ENCODE measurements at places on chromosomes 6 and 20.

- DNase-seq = no peak
Measured at GRCh38 chr6:6923605-6924004, 184.2 kb upstream of the RREB1 start.

DNA sequence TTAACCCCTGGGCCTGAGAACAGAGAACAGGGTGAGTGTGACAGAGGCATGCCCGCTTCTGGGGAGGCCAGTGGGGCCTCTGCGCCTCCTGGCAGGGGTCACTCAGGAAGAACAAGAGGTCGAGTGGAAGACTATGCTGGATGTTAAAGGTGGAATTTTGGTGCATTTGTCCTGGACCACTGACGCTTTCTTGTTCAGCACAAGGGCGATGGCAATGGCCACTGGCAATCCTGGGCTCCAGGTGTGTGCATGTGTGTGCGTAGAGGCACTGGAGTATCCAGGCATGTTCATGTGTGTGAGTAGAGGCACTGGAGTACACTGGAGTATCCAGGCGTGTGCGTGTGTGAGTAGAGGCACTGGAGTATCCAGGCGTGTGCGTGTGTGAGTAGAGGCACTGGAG, 23.5 kb upstream of the NPBWR2 start:
- no peak for DNase-seq

GRCh38 chr20:61041481-61041880, 210.6 kb upstream of the CDH4 start:
- no peak for DNase-seq

GRCh38 chr6:90083891-90084290, 189.6 kb downstream of the GJA10 start:
- DNase-seq = no peak

GRCh38 chr20:58135441-58136148, 92.9 kb downstream of the ANKRD60 start:
- DNase-seq = no peak

DNA sequence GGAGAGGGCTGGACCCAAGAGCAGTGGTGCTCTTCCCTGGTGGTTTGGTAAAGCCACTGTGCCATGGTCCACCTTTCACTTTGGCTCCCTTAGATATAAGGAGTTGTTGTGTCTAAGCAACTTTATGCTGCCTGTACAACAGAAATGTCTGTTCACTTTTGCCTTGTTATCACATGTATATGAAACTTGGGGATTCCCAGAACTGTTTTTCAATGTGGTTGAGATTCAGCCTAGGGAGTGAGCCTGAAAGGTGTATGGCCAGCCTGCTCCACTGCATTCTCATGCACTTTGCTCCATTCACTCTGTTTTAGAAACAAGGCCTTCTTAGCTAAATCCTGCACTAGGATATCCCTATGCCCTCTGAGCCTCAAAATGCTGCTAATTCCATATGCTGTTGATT, 234.5 kb upstream of the THEMIS start:
- no peak for DNase-seq

DNA sequence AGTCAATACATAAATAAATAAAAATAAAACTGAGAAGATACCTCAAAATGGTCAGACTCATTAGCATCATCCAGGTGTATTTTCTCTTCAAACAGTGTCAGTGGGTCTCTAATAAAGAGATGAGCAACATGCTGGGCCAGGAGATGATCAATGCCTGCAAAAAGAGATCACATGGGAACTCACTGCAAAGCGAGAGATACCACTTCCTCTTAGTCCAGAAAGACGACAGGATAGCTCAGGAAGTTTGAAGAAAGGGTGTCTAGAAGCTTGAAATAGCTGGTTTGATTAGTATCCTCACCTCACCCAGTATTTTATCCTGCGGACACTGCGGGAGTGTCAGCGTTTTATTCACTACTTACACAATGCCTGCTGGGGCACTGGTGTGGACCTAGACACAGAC, 38.0 kb downstream of the GCLC start:
- no peak for DNase-seq

DNA sequence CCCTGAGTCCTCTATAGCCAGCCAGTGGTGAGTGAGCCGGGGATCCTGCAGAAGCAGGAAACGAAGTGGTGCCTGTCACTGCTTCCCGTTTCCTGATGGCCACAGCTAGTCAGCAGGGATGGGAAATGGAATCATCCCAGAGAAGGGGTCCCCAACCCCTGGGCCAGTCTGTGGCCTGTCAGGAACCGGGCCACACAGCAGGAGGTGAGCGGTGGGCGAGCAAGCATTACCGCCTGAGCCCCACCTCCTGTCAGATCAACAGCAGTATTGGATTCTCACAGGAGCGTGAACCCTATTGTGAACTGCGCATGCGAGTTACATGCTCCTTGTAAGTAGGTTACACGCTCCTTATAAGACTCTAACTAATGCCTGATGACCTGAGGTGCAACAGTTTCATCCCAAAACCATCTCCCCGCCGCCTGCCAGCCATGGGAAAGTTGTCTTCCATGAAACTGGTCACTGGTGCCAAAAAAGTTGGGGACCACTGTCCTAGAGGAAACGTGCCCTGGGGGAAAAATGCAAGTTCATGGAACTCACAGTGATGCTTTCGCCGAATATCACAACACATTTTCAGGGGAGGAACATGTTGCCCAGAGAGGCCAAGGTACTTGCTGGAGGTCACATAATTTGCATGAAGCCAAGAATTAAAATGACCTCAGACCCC, 113.8 kb downstream of the JPH2 start:
- no peak for DNase-seq

- DNase-seq = no peak
Measured at GRCh38 chr6:119161438-119161837, 83.0 kb upstream of the FAM184A start.

GRCh38 chr6:75025371-75025770, 180.5 kb downstream of the COL12A1 start:
- DNase-seq = no peak

GRCh38 chr20:40287683-40288082, 401.4 kb downstream of the MAFB start:
- DNase-seq = no peak

- DNase-seq = no peak
Measured at GRCh38 chr6:109736273-109737025, 45.4 kb downstream of the FIG4 start.

DNA sequence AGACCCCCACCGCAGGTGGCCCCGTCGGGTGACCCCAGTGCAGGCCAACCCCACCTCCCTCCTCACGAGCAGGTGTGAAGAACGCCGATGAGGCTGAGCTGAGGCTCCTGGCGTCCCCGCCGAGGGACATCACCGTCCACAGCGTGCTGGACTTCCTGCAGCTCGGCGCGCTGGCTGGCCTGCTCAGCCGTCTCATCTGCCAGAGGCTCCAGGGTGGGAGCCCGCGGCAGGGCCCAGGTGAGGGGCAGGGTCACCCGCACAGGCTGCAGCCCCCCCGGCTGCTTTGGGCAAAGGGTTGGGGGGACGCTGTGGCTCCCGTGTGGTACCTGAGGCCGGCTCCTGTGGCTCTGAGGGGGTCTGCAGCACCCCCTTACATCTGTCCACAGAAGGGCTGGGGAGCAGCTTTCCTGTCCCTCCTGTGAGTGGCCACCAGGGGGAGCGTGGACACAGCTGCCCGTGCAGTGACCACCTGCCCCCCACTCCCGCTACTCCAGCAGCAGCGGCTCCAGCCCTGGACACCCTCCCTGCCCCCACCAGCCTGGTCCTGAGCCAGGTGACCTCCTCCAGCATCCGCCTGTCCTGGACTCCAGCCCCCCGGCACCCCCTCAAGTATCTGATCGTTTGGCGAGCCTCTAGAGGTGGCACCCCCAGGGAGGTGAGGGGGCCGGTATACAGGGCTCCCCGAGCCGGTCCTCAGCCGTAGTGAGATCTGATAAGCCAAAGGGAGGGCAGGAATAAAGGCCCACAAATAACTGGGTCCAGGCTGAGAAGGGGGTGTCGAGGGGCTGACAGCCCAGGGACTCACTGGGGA, 16.5 kb downstream of the COL20A1 start:
- peak; percentile 9 for DNase-seq

GRCh38 chr6:150695652-150696051, 96.0 kb downstream of the PLEKHG1 start:
- peak; percentile 15 for DNase-seq

DNA sequence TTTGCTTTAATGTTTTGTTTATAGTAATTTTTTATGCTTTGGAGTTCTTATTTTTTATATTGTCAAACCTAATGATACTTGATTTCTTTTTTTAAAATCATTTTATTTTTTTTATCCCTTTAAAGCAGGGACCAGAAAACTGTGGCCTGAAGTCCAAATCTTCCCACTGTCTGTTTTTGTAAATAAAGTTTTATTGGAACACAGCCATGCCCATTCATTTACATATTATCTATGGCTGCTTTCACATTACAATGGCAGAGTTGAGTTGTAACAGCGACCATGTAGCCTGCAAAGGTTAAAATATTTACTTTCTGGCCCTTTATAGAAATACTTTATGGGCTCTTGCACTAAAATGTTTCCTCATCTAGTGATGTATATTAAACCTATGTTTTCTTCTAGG, 42.3 kb downstream of the PPP1R16B start:
- DNase-seq = no peak

GRCh38 chr20:54474046-54474445, 1.3 kb upstream of the DOK5 start:
- DNase-seq = no peak

- DNase-seq = no peak
Measured at GRCh38 chr6:2733736-2734480, 16.8 kb downstream of the MYLK4 start.

- no peak for DNase-seq
Measured at GRCh38 chr20:23268792-23269354, 81.7 kb upstream of the NXT1 start.

GRCh38 chr20:45436732-45437485, 21.0 kb downstream of the PIGT start:
- DNase-seq = peak; percentile 81

DNA sequence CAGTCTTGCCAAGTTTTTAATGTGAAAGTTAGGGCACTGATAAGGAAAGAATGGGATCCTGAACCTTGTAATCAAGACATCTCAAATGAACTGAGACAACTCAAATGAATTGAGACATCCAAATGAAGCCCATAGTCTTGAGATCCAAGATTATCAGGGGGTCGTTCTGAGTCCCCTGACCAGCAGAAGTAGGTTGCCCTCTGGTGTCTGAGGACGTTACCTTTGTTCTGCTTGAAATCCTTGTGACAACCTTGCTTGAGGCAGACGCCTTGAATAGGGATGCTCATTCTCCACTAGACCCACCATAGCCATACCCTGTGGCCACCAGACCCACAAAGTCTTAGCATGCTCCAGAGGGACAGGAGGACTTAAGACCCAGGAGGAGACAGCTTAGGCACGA, 37.7 kb downstream of the ZBTB9 start:
- DNase-seq = no peak

DNA sequence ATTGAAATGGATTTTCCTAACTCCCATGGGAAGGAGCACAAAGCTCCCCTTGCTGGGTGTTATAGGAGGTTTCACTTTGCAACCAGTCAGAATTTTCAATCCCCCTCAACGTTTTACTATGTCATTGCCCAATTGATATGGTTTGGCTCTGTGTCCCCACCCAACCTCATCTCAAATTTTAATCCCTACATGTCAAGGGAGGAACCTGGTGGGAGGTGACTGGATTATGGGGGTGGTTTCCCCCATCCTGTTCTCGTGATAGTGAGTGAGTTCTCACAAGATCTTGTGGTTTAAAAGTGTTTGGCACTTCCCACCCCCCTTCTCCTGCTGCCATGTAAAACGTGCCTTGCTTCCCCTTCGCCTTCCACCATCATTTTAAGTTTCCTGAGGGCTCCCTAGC, 62.9 kb downstream of the ZMYND8 start:
- DNase-seq = no peak

DNA sequence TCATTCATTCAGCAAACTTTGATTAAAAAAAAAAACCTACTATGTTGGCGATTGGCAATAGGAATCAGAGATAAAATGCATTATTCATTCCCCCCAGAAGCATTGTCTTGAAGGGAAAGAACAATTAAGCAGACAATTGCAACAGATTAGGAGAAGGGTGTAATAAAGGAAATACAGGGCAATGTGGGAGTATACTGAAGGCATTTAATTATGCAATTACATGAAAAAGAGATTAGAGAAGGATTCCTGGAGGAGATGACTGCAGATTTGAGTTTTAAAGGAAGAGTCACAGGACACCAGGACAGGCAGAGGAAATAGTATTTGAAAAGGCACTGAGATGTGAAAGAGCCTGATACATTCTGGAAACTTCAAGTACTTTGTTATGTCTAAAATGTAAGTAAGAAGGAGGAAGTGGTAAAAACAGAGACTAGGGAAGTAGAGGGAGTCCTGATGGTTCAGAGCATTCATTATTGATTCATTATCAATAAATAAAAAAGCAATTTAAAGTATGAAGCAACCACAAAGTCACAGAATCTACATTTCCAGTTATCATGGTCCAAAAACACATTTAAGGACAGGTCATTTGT, 43.7 kb downstream of the THEMIS start:
- no peak for DNase-seq

GRCh38 chr20:61478094-61478493, 226.0 kb downstream of the CDH4 start:
- peak; percentile 16 for DNase-seq

DNA sequence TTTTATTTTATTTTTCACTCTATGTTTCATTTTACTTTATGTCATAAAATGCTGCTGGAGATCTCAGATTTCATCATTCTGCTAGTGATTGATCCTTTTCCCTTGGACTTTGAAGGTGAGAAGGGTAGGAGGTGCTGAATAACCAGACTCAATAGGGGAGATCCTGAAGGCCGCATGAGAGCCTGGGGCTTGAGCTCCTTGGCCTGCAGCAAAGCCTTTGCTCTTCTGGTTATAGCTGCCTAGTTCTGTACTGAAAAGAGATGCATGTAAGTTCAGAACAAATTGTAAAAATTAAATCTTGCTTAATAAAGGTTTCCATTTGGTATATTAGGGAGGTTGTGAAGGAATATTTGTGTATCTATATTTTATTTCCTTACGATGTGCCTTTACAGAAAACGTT, 430.2 kb downstream of the QKI start:
- no peak for DNase-seq

DNA sequence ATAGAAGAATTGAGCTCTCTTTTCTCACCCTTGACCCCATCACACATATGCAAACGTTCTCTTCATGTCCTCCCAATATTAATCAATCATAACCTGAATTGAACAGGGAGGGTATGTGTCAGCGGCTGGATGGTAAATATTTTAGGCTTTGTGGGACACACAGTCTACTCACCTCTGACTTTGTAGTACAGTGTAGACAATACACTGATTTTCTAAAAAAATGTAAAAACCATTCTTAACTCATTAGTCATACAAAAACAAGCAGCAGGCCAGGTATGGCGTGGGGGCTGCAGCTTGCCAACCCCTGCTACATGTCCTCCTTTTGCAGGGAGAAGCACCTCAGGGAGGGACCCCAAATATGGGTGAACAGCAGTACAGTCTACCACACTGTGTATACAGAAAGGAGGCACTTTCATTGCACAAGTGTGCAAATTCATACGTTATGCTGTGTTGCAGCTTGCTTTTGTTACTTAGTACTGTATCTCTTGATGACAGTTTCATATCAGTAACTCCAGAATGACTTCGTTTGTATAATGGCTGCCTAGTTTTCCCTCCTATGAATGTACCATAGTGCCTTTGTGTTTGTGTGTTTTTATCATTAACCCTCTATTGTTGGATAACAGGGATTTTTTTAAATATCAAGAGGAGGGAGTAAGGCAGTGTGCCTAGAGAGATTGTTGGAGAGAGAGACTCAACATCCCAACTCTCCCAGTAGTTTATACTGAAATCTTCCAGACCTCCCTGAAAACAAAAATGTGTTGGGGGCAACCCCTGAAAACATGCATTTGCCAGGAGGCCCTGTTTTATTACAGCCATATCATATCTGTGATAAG, 214.3 kb downstream of the ZMYND8 start:
- no peak for DNase-seq

Measured in AG10803 (cell line).